ENCODE measurements at places on chromosomes 16 and 17. TPM values are rescaled to one million over a fixed set of nuclear protein-coding genes. Genes with fewer than 3 reads are reported as not detected.

IL17C gene
- 0.57 TPM for polyA plus RNA-seq

GRCh38 chr16:28283173-28283572 is 9.2 kb upstream of the SBK1 start:
- no peak for DNase-seq
- H3K27me3 ChIP-seq: no peaks in the 10 kb centered on the region
- H3K36me3 ChIP-seq: no peaks in the 10 kb centered on the region

GRCh38 chr16:85902366-85903155 is 3.6 kb downstream of the IRF8 start:
- peaks cover 18% of the 10 kb centered on the region for H3K27me3 ChIP-seq
- no peak overlapping the region for H3K27ac ChIP-seq
- no peaks in the 10 kb centered on the region for H3K36me3 ChIP-seq
- no peak for DNase-seq
- H3K4me3 ChIP-seq: no peak overlapping the region

- no peak overlapping the region for H3K27ac ChIP-seq
- H3K36me3 ChIP-seq: no peaks in the 10 kb centered on the region
- H3K4me3 ChIP-seq: no peak overlapping the region
These were observed 19.9 kb downstream of the ADAM11 start for GRCh38 chr17:44778656-44779210.

DNA sequence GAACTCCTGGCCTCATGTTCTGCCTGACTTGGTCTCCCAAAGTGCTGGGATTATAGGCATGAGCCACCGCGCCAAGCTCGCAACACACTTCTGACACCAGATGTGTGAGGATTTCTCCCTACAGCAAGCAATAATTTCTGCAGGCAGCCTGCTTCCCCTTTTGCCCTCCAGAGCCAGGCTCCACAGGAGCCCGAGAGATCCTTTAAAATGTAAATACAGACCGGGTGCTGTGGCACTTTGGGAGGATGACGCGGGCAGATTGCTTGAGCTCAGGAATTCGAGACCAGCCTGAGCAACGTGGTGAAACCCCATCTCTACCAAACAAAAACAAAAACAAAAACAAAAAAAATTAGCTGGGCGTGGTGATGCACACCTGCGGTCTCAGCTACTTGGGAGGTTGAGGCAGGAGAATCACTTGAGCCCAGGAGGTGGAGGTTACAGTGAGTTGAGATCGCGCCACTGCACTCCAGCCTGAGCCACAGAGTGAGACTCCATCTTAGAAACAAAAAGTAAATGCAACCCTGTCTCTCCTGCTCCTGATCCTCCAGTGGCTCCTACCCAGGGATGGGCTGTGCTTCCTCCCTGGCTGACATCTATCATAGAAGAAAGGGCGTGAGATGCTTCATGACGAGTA is 14.7 kb downstream of the C16orf96 start:
- H3K4me3 ChIP-seq: no peak overlapping the region
- no peaks in the 10 kb centered on the region for H3K4me1 ChIP-seq
- no peaks in the 10 kb centered on the region for H3K36me3 ChIP-seq
- no peak for DNase-seq

- no peak overlapping the region for H3K4me3 ChIP-seq
- peak overlapping the region; percentile 86 for H3K27ac ChIP-seq
- H3K27me3 ChIP-seq: no peaks in the 10 kb centered on the region
- DNase-seq: no peak
- H3K36me3 ChIP-seq: no peaks in the 10 kb centered on the region
These were observed 3.2 kb downstream of the ACLY start for GRCh38 chr17:41915566-41915965.
